Hypothalamus (tissue), 51 donors: ENCODE measurements at places on chromosomes 11 and 22.

DNA sequence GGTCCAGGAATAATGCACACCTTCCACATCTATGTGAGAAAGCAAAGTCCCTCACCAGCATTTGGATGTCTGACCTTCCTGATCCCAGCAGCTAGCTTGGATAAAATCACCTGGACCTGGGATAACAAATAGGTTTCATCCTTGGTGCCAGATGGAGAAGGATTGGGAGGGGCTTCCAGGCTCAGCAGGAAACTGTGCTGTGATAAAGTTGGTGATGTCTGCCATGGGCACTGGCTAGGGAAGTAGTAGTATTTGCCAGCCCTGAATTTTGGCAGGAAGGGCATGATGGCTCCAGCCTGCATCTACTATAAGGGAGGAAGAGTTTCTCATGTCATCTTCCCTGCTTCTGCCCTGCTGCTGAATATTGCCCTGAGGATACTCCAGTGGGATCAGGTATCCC, 37.5 kb downstream of the C11orf91 start:
- DNase-seq: no peak

- DNase-seq: no peak
These were observed 80.0 kb downstream of the C11orf91 start for GRCh38 chr11:33620423-33621171.

- no peak for DNase-seq
These were observed 9.5 kb downstream of the SLC6A5 start for GRCh38 chr11:20608934-20609333.

DNA sequence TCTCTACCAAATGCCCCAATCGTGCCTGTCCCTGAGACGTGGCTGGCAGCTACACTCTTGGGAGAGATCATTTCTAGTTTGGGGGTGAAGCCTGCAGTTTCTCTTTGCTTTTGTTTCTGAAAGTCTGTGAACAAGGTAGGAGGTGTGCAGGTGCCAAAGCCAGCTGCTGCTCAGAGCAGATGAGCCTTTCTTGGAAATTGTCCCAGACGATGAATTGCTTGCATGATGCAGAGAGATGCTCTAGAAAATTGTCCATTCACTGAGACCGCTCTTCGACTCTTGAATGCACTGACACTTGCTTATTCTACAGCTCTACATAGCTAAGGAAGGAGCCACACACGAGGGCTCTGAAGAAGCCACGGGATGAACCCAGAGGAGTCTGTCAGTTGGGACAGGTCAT, 225.6 kb upstream of the E2F8 start:
- DNase-seq: no peak

DNA sequence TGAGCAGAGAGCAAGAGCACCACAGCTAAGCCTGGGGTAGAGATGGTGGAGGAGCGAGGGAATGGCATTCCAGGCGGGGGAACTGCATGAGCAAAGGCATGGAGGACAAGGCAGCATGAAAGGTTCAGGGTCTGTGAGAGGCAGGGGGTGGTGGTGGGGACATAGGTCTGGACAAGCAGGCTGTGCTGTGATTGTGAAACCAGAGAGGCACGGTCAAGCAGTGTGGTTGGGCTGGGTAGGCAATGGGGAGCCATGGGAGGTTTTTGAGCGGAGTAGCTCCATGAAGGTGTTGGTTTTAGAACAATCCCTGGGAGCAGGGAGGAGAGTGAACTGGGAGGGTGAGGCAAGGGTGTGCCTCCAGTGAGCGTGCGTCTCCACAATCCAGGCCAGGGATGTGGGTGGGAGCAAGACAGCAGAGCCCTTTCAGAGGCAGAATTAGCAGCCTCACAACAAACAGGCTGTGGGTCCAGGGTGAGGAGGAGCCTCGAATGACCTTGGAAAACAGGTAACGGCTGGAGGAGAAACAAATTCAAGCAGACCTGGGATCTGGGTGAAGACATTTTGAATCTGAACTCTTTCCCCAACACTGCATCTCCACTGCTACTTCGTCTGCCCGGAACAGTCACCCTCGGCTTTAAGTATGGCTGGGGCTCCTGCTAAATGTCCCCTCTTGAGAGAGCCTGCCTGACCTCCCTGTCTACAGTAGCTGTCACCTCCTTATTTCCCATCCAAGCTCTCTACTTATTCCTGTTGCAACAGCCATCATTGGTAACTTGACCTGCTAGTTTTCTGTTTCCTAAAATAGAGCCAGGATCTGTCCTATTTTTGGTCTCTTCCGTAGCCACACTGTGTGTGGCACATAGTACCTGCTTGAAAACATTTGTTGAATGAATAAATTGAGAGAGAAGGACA, 27.0 kb upstream of the TSPAN18 start:
- no peak for DNase-seq

GRCh38 chr11:35180317-35181233, 41.6 kb downstream of the CD44 start:
- no peak for DNase-seq

- DNase-seq: no peak
These were observed at the start of gene PRODH for GRCh38 chr22:18935889-18936529. PRODH (minus strand) TSS chr22:18936293; CDS start chr22:18936287, 6 bp downstream.

GRCh38 chr11:114166362-114166761, 106.9 kb downstream of the ZBTB16 start:
- peak; percentile 82 for DNase-seq
